ENCODE measurements at places on chromosomes 7 and 10.

DNA sequence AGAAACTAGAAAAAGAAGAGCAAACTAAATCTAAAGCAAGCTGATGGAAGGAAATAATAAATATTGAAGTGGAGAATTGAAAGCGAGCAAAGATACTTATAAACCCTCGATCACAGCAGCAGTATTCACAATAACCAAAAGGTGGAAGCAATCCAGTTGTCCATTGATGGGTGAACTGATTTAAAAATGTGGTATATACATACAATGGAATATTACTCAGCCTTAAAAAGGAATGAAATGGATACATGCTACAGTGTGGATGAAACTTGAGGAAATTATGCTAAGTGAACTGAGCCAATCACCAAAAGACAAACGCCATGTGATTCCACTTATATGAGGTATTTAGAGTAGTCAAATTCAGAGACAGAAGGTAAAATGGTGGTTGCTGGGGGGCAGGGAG, 17.5 kb downstream of the ZCCHC24 start:
- DNase-seq, result no peak

- DNase-seq, result no peak
Observed at GRCh38 chr10:124087672-124088634, 5.4 kb downstream of the CHST15 start.

DNA sequence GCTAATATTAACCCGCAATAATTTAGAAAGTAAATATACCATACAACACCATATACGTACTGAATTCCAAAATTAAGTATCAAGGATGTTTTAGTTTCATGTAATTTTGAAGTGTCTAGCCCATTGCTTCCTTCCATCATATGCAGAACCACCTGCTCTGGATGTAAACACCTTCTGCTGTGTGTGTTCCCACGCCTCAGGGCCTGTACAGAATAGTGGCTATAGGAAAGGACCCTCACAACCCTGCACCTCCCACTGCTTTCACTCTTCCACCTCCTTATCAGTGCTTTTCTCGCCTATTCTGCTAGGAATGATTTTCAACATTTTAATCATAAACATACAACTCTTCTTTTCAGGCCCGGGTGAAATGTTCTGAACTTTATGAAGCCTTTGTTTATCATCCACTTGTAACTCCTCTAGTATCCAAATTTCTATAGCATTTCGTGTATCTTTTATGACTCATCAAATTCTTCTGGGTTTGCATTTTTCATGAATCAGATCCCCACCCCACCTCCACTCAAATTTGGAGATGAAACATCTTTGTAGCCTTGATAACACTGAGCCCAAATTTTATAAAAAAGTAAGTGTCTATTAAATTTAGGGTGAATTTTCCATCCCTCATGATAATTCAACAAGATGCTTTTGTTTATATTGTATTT, 1106.8 kb upstream of the C7orf33 start:
- DNase-seq, result no peak

DNA sequence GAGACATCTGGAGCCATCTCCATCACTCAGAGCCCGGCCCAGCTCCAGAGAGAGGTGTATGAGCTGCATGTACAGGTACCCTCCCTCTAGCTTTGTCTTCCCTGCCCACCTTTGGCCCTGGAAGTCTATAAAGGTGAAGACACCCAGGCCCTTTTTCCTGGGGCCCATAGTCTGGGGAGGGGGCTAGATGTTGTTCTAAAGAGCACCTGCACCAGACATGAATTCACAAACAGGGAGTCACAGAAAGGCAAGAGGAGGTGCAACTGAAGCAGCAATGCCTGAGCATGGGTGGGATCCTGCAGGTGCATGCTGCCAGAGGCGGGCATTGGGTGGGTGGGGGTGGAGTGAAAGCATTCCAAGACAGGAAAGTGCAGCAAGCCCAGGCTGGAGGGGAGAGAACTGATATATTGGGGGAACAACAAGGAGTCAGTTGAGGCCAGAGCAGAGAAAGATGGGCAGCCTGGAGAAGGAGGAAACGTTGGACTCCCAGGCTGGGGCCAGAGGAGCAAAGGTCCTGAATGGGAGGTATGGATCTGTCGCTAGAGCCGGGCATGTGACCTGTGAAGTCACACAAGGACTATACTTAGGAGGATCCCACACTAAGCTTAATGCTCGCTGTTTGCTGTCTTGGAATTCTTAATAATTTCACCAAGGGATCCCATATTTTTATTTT, 11.7 kb downstream of the CDHR1 start:
- DNase-seq, result no peak

DNA sequence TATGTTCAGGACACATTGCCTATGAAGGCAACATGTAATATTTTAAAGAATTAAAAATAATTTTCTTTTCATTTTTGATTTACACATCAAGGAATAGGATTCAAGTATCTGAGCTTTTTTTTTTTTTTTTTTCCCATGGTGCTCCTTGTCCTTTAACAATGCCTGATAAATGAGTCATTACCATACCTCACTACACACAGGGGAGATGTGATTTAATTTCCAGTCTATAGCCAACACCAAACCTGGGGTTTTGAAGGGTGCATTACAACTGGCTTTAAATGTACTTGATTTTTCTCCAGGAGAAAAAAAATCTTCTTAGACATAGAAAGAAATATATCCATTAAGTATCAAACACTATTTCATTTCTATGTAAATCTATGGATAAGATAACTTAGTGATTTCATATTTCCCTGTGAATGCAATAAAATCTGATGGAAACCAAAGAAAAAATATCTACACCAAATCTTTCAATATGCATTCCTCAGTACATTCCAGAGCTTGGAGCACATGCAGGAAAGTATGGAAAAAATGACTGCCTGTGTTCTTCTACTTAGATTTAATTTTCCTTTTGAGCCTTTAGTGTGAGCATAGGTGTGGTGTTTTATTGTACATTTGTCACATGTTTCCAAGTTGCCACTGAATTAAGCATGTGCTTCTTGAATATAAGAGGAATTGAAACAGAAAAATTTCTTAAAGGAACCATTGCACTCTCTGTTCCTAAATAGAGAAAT, 204.8 kb upstream of the MEOX2 start:
- DNase-seq, result no peak

DNA sequence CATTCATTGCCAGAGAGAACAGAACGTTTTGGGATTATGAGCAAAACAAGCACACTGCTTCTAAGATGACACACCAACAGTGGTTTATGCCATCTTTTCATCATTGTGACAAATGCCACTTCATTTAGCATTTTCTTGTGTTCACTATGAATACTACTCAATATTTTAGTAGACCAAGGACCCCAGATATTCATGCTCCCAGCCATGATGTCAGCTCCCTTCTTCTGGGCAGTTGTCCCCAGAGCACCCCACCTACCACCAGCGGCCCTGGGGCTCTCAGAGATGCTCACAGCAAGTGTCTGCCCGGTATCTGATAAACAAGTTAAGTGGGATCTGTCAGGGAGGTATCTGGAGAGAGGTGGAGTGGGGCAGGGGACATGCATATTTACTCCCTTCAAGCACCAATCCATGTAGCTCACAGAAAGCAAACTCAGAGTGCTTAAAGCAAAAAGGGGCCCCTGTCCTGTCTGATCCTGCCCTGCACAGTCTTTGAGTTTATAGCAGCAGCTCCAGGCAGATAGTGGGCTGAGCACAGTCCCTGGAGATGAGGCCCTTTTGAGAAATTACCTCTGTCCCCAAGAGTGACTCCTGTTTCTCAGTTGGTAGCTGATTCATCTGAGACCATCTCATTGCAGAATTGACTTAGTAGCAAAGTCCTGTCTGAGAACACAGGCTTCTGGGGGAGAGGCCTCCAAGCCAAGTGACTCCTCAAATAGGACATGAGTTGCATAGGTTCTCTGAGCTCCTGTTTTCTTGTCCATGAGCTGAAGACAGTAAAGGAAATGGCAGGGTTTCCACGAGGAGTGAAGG, 281.8 kb upstream of the KLF6 start:
- no peak for DNase-seq

Measured in stimulated activated naive CD8-positive, alpha-beta T cell treated with anti-CD3 and anti-CD28 coated beads, Interleukin-15, amount 100 ng/mL, for 72 hours (primary cell).